Stimulated activated CD4-positive, alpha-beta T cell treated with anti-CD3 and anti-CD28 coated beads, Interleukin-1b, Interleukin-23, amount 100 ng/mL, for 1 hour (primary cell): ENCODE measurements at places on chromosomes 1 and 21.

DNA sequence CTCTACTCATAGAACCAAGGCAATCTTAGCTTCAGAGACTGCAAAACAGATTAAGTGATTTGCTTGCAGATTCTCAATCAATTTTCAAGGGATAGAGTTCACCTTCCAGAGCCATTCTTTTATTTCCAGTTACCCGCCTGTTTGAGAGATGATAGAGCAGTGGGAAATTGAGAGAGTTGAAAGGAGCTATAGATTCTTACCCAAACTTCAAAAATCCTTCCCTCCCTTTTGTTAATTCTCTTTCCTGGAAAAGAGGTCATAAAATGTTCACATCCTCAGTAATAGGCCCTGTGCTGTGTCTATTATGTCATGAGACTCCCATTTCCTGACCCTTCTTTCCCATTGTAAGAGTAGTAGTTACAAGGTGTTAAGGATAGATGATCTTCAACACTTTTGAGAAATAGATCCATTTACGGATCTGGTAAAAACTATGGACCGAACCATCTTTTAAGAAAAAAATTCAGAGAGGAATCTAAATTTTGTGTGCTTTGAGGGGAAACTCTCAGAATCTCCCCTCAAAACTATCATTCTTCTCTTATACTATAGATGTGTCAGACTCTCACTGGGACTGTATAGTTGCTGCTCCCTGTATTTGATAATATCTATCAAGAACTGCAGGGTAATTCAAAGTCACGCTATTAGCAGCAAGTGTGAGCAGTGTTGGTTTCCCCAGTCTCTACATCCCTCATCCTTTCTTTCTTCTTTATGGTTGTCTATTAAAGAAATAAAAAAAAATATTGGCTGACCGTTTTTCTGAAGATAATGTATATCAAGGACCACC lies 8.0 kb downstream of the RGS4 start:
- DNase-seq = no peak

DNA sequence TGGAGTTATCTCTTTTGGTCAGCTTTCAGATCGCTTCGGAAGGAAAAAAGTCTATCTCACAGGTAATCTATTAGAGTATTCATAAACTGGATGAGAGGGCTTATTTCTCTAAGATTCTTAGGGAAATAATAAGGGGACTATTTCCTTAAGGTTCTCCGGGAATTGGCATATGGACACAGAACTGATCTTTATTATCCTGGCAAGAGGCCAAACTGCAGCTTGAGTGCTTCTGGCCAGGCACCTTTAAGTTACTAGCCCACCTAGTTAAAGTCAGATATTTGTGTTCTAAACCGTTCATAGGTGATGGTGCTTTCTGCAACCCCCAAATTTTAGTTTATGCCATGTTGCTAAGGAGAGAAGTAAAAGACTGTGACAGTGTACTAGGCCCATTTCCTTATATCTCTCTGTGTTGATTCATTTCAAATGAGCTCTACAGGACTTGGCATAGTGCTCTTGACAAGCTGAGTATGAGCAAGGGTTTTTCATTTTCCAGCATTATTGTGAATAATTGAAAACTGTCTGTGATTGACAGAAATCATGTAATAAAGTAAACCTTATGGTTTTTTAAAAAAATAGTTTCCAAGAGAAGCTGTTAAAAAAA lies 43.4 kb downstream of the SLC22A15 start:
- no peak for DNase-seq

DNA sequence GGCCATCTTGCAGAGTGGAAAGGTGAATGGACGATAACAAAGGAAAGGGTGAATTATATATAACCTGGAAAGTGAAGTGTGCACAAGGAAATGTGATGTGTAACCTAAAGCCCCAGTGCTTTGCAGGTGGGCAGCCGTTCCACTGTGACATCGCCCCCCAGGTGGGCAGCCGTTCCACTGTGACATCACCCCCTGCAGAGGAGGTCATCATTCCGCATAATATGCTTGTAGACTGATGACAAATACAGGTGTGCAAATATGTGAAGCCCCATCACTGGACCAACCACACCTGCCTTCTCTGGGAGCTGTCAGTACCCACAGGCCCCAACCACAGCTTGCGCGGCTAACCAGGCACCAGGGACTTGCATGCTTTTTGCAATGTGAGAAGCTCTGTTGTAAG lies 4.7 kb upstream of the ZNF496 start:
- DNase-seq = no peak

DNA sequence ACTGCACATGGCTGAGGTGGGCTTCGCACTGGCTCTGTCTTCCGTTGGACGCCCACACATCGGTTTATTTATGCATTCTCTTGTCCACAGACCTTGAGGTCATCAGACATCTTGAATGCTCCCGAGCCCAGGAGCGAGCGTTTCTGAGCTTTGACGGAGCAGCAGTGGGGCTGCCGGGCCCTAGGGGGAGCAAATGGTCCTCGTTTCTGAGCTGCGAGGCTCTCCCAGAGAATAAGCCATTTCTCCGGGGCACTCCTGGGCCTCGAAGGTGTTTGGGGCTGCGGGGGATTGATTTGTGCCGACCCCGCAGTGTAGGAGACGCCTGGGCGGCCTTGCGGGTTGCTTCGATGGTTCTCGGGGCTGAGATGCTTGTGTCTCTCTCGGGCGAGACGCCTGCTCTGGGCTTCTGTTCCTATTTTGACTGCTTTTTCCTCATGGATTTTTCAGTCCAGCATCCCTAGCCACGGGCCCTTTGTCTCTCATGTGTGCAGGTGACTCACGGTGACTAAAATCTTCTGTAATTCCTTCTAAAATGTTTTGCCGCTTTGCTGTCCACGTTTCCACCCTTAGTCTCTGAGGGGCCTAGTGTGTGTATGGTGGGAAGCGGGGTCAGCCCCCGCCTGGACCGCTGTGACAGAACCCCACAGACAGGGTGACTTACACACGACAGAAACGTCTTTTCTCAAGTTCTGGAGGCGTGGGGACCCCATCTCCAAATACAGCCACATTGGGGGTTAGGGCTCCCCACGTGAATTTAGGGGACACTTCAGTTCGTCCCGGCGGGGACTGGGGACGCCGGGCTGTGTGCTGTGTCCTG lies 62.1 kb downstream of the FAAP20 start:
- DNase-seq = no peak
